ENCODE measurements at places on chromosomes 16 and 17.
A peak's percentile ranks its signal among the peaks of the same experiment; 100 is the strongest.

DNA sequence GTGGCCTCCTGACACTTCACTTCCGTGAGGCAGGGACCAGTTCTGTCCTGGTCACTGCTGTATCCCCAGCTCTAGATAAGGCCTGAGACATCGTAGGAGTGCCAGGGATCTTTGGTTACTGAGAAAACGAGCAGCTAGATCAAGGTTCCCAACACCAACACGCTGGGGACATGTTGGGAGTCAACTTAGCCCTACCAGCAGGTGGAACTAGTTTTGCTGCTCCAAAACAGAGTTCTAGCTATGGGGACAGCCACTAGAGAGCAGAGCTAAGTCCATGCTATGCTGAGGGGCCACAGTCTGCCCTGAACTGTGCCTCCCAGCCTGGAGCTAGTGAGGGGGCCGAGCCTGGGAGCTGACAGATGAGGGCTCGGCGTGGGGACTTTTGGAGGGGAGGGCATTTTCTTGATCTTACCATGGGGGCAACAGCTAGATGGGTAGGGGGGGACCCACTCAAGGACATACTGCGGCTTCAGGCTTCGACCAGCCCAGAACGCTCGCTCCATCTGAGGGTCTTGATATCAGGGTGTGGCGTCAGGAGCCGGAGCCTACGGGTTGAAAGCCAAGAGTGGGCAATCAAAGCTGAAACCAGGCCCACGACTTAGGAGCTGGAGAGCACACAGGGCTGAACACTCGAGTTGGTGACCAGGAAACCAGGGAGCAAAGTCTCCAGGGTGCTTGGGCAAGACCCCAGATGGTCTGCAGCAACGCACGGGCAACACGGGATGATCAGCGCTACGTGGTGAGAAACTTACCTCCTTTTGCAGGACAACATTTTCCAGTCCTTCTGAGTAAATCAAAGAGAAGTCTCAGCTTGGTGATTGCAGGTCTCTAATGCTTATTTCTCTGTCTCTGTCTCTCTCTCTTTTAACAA, 13.4 kb downstream of the SNX20 start:
- DNase-seq, result peak; percentile 45

DNA sequence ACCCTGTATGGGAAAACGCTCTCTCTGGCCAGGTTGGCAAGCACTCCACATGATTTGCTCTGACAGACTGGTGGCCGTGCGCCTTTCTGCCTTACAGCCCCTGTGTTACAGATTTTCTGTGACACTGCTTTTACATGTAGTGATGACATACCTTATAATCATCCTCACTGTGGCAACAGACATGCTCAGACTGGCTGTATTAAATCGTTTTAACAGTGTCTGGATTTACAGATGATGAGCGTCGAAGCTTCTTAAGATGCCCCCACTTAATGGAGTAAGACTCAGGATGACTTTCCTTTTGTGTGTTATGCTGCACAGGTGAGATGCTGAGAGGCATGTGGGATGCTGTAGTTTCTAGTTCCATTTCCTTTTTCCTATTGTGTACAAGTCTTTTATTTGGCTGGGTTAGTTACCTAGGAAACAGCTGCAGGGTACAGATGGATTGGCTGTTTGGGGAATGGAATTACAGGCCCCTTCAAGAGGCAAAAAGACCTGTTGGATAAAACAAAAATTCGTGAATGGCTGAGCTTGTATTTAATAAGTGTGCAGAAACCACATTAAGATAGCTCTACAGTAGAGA, 20.9 kb upstream of the VWA3A start:
- DNase-seq, result no peak

GRCh38 chr17:20281860-20282259, 185.5 kb downstream of the LGALS9B start:
- DNase-seq, result peak; percentile 95

DNA sequence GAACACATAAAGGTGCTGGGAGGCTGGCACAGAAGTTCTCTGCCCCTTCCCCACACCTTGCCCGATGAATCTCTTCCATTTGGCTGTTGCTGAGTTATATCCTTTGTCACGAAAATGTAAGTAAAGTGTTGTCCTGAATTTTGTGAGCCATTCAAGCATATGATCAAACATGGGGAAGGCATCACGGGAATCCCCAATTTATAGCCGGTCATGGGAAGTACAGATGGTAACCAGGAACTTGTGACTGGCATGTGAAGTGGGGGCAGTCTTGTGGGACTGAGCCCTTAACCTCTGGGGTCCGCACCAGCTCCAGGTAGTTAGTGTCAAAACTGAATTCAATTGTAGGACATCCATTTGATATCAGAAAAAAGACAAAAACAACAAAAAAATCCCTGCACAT, 13.2 kb downstream of the TOM1L2 start:
- DNase-seq, result no peak

GRCh38 chr16:56298948-56299596, 107.8 kb downstream of the GNAO1 start:
- no peak for DNase-seq

GRCh38 chr16:50960517-50961202, 190.4 kb downstream of the SALL1 start:
- no peak for DNase-seq

GRCh38 chr17:34265711-34266110, 4.3 kb upstream of the CCL7 start:
- peak; percentile 29 for DNase-seq

- DNase-seq, result no peak
Measured at GRCh38 chr16:31148896-31149295, 970 bp downstream of the PRSS36 start.

DNA sequence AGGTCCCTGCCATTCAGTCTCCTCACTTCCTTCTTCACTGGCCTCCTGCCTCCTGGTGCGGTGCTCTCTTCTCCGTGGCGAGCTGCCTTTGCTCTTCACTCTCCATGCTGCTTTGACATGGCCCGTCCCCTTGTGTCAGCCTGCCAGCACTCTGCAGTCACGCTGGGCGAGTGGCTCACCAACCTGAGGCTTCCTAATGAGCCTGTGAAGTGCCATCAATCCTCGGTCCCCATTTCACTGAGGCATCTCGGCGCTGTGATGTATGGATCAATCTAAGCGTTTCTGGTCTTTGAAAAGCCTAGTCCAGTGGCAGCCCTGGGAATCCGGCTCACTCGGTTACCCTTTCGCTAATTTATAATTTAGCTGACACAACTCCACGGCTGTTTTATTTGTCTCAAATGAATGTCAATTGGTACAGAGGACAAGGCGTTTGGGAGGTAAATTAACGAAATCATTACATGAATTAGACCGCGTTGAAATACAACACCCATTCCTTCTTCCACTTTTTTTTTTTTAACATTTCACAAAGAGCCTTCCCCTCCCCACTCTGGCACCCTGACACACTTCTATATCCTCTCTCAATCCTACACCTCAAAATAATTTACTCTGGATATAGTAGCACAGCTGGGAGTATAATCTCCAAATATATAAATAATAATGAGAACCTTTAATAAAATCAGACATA, 610.7 kb downstream of the TMEM114 start:
- no peak for DNase-seq

DNA sequence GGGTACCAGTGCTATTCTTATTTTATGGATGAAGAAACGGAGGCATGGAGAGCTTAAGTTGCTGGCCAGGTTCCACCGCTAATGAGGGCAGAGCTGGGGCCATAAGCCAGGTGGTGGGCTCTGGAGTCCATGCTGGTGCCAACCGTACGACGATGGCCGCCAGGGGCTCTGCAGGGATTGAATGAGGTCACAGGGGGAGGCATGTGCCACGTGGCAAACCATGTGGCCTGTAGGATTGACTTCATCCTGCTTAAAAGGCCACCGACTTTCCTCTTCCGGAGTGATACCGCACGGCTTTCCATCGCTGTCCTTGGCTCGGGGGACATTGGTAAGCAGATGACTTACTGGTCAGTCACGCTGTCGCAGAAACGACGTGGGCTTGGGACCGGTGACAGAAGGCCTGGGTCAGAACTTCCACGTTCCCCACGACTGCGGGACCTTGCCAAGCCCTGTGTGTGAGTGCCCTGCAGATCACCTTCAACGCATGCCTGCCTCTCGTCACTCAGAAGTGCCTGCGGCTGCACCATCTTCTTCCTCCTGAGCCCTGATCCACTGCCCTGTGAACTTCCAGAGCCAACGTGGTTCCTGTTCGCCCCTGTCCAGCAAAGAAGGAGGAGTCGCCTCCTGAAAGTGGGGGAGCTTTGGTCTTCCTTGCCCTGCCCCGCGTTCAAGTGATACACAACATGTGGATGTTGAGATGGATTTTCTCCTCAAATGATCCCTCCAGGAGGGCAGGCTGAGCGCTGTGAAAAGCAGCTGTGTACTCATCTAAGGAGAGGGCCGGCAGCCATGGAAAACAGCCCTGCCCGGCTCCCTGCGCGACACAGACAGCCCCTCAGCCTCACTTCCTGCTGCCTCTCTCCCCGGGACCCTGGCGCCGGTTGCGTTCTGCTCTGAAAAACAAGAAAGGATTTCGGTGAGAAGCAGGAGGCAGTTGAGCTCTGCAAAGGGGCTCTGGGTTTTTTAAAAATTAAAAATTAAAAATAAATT, 176.7 kb downstream of the C16orf95 start:
- no peak for DNase-seq

- no peak for DNase-seq
Measured at GRCh38 chr16:12254566-12254965, 278.0 kb downstream of the SNX29 start.

GRCh38 chr17:36881323-36881722, 56.0 kb upstream of the LHX1 start:
- no peak for DNase-seq

GRCh38 chr17:68706356-68706920, 105.3 kb upstream of the FAM20A start:
- DNase-seq, result peak; percentile 93

- DNase-seq, result no peak
Measured at GRCh38 chr16:50588276-50588675, 40.1 kb downstream of the NKD1 start.

GRCh38 chr16:25052151-25052511, 37.0 kb upstream of the ARHGAP17 start:
- DNase-seq, result no peak

DNA sequence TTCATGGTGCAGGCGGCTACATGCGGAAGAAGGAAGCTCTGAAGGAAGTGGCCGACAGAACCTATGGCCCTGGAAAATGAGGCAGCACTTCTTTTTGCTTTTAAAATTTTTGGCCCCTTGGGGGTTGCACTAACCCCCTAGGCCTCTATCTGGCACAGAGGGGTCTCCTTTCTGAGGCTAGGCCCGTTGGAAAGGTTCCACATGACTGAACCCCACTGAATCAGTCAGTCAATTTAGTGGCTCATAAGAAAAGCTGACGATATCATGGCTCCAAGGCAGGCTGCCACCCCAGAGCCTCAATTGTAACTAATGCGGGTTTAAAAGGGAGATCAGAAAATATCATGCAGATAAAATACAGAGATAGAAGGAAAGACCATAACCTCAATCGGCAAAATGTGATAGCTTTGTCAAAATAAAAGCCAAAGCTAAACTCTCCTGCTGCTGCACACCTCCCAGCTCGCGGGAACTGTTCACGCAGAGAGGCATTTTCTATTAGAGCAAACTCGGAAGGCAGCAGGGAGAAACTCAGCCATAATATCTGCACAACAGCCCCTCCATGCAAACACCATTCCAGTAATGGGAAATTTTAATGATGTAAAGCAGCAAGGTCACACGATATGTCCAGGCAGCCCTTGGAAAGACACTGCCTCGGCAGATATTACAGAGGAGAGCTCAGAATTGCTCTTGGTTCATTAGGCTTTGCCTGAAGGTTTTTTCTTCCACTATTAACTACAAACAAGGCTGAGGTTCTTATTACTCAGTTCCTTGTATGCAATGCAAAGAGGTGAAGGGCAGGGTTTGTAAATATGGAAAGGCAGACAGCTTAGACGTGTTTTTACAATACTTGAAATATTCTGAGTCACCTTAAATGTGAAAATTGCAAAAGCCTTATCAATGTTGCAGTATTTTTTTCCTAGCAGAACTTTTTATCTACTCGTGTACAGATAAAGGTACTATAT, 200.4 kb upstream of the PMFBP1 start:
- no peak for DNase-seq

GRCh38 chr16:57422026-57422944, 17.7 kb downstream of the CCL17 start:
- peak; percentile 44 for DNase-seq

GRCh38 chr16:978403-978802, 3.2 kb upstream of the SOX8 start:
- DNase-seq, result no peak

- no peak for DNase-seq
Measured at GRCh38 chr17:74108126-74108705, 95.3 kb upstream of the RPL38 start.

DNA sequence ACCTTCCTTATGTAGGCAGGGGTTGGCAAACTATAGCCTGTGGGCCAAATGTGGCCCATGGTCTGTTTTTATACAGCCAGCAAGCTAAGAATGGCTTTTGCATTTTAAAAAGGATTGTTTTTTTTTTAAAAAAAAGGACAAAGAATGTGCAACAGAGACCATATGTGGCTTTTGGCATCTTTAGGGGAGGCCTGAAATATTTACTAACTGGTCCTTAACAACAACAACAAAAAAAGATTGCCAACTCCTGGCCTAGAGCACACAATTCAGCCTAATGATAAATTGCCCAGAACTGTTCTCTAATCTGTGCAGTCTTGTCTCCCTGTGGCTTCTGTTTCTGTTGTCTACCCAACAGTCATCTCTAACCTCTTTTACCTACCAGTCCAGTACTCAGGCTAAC, 67.1 kb downstream of the SSH2 start:
- DNase-seq, result no peak

- DNase-seq, result no peak
Measured at GRCh38 chr17:28892024-28892423, 5.5 kb downstream of the FLOT2 start.

DNA sequence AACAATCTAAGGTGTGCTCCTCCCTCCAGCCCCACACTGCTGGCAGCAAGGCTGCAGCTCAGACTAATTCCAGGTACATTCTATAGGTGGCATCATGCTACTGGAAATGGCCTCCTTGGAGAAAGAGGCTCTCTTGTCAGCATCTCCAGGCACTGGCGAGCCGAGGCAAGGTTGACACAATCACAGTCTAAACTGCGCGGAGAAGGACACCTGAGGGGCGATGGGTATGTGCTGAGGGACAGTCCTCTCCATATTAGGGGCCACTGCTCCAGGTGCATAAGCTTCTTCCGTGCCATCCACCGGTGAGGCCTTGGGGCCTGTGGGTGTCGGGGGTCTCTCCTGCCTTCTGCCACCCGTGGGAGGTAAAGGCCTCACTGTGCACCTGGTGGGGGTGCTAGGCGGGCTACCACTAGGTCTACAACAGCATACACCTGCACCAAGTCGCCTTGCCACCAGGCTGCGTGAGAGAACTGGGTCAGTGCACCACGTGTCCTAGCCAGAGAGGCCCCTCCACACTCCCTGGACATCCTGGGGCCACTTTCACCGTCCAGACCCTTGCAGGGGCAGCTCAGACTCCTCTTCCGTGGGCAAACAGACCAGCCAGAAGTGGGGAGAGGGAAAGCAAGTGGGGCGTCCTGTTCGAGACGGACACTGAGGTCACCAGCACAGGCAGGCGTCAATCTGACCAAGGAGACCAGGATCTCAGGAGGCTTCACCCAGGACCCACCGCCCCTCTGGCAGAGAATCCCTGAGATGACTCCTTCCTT, 12.1 kb upstream of the CBX8 start:
- DNase-seq, result peak; percentile 19

GRCh38 chr17:33854596-33854995, 400.5 kb upstream of the CCL2 start:
- DNase-seq, result no peak

Measured in MV-4-11 (cell line).